ENCODE measurements at places on chromosomes 11 and 22.

GRCh38 chr11:34055218-34056000, 3.9 kb downstream of the CAPRIN1 start:
- DNase-seq = no peak

- no peak for DNase-seq
Measured at GRCh38 chr11:32830413-32830738, 649 bp downstream of the PRRG4 start.

- no peak for DNase-seq
Measured at GRCh38 chr11:34679681-34680080, 58.8 kb downstream of the EHF start.

DNA sequence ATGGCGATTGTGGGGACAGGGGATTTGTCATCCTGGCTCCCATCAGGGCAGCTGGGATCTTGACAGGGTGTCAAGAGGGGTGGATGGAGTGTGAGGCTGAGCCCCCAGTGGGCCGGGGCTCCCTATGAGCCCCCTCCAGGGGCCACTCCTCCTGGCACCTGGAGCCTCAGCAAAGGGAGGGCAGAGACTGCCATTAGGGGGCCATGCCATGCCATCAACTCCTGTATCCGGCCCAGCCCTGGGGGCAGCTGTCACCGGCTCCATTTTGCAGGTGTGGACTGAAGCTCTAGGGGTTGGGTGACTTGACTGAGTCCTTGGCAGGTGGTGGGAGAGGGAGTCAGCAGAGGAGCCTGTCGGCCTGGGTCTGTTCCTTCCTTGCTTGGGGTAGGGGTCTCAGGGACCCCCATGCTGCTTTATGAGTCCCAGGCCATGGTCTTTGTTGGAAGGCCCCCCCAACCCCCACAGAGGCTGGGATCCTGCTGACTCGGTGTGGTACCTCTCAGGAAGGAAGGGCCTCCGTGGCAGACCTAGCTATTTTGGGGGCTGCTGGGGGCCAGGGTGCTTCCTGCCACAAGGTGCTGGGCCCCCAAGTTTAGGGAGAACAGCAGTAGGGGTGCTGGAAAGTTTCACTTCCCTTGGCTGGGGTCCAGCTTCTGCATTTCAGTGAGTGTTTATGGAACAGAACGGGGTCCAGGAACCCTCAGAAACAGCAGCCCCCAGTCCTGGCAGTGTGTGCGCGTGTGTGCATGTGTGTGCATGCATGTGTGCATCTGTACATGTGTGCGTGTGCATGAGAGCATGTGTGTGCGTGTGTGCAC, 1.5 kb downstream of the ACY3 start:
- no peak for DNase-seq

DNA sequence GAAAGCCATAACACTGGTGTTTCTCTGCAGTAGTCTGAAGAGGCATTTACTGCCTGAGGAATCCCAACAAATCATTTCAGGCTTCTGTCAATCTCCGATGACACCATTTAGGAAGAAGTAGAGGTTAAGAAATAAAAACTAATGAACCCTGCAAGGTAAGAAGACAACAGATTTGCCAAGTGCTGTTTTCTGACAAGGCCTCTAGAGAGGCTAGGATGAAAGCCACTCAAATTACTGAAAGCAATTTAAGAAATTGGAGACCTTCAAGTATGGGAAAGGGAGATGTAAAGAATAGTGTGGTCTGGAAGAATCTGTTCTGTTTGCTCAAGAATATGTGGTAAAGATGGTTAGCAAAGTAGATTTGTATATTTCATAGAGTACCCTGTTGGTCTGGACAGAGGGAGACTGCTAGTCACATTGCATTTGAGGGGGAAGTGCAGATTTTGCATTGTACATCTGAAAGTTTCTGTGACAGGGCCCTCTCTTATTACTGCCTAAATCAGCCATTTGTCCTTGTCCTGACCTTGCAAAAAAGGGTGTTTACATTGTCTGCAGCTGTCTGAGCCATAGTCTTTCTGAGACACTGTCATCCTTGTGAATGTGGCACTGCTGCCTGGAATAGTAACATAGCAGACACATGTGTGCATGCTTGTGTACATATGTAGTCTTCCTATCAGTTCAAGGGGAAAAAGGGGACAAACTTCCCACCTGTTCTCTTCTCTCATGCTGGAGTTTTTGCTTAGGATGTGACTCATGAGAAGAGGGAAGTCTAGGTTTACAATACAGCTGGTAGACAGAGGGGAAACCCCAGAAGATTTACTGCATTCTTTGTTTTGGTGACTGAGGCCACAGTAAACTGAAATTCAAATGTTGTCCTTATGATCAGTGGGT, 640.2 kb upstream of the KIRREL3 start:
- DNase-seq = no peak

GRCh38 chr11:84106541-84106940, 820.4 kb upstream of the CCDC90B start:
- DNase-seq = no peak

GRCh38 chr11:116906479-116906878, 69.1 kb upstream of the APOA1 start:
- DNase-seq = no peak

DNA sequence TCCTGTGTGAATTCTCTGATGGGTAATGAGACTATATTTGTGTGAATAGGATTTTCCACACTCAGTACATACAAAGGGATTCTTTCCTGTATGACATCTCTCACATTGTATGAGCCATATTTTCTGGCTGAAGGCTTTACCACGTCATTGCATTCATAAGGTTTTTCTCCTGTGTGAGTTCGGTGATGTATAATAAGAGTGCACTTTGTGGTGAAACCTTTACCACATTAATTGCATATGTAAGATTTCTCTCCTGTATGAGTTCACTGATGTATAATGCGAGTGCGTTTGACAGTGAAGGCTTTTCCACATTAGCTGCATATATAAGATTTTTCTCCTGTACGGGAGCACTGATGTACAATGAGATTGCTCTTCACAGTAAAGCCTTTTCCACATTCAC, 455.4 kb upstream of the CNTN5 start:
- no peak for DNase-seq

- DNase-seq = no peak
Measured at GRCh38 chr11:82763167-82763566, 29.5 kb upstream of the FAM181B start.

DNA sequence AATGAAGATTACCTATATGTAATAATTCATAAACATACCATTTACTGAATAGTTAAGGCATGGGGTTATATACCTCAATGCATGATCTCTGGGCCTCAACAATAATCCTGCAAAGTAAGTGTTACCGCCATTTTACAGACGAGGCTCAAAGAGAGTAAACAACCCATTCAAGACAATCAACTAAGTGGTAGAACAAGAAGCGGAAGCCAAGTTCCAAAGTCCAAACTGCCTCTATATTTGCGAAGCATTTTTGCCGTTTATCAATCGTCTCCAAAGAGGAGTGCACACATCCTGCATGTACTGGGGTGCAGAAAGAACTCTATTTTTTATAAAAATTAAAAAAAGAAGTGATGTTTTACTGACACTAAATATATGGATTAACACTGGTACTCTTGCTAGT, 27.5 kb upstream of the P4HA3 start:
- DNase-seq = no peak

- no peak for DNase-seq
Measured at GRCh38 chr11:123484448-123484847, 54.4 kb downstream of the GRAMD1B start.

DNA sequence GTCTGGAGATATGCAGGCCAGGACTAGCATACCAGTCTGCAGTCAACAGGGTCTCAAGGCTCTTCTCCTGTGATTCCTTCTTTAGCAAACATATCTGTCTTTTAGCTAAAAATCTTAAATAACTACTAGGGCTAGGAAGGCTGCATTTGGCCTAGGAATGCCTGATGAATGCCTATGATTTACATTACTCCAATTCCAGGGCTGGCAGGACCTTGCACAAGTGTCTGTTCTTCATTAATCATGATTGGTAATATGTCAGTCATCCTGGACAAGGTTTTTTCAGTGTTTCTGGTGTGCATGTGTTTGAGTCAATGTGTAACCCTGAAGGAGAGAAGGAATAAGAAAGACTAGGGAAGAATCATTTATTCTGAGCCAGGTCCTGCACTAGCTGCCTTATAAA, 280.5 kb upstream of the NARS2 start:
- no peak for DNase-seq

- DNase-seq = no peak
Measured at GRCh38 chr11:130159139-130159538, 443 bp upstream of the ST14 start.

DNA sequence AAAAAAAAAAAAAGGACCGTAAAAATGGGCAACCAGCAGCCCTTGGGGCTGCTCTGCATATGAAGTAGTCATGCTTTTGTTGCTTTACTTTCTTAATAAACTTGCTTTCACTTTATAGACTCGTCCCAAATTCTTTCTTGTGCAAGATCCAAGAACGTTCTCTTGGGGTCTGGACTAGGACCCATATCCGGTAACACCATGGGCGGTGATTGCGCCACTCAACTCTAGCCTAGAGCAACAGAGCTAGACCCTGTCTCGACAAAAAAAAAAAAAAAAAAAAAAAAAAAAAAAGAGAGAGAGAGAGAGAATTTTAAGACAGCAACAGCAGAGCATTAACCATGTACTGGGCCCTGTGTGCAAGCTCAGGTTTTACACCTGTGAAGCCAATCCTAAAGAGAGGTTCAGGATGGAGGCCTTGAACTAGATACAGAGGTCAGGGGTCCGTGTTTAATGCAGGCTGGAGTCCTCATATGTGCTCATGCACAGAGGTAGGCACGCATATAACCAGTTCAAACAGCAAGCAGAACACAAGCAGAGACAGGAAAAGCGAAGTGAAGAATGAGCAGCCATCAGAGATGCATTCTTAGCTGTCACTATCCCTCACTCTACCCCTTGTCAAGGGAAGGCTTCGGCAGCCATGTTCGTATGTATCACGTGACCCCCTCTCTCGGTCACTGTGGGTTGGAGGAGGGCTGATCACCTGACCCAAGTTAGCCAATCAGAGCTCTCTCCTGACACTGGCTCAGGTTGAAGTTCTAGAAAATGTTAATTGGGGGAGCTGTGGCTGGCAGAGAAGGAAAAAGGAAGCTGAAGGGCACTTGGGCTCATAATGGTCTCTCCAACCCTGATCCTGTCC, 16.7 kb upstream of the SYT12 start:
- DNase-seq = peak; percentile 10

DNA sequence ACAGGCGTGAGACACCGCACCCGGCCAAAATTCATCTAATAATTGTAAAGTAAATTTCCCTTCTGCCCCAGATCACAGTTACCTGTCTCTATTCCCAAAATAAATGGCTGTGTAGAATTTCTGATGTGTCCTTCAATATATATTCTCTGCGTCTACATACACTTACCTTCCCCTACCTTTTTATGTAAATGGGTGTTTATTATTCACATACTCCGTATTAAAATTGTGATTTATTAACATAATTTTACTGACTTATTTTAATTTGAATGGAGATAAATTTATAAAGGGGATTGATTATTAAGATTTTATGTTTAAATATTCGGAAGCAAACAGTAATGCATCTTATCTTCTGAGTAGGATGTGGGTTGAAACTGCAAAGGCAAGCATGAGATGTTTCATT, 16.4 kb upstream of the ZNF280A start:
- DNase-seq = no peak

DNA sequence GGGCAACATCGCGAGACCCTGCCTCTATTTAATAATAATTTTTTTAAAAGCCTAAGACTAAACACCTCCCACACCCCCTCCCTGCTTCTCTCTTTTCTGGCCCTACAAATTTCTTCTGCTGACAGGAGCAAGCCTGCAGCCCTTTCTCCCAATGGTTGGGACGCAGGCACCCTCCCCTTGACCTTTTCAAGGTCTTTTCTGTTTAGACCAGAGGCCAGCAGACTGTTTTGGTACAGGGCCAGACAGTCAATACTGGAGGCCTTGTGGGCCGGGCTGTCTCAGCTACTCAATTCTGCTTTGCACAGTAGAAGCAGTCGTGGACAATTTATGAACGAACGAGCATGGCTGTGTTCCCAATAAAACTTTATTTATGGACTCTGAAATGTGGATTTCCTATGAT, 92.3 kb downstream of the SCN3B start:
- no peak for DNase-seq

GRCh38 chr11:70505761-70506657, 107.7 kb downstream of the CTTN start:
- no peak for DNase-seq

GRCh38 chr22:19129871-19130270, 1.2 kb upstream of the TSSK2 start:
- no peak for DNase-seq

DNA sequence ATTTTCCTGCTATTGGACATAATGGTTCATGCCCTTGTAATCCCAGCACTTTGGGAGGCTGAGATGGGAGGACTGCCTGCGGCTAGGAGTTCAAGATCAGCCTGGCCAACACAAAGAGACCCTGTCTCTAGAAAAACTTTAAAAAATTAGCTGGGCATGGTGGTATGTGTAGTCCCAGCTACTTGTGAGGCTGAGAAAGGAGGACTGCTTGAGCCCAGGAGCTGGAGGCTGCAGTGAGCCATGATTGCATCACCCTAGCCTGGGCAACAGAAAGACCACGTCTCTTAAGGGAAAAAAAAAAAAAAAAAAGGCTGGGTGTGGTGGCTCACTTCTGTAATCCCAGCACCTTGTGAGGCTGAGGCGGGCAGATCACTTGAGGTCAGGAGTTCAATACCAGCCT, 94.0 kb downstream of the APOL5 start:
- DNase-seq = no peak

DNA sequence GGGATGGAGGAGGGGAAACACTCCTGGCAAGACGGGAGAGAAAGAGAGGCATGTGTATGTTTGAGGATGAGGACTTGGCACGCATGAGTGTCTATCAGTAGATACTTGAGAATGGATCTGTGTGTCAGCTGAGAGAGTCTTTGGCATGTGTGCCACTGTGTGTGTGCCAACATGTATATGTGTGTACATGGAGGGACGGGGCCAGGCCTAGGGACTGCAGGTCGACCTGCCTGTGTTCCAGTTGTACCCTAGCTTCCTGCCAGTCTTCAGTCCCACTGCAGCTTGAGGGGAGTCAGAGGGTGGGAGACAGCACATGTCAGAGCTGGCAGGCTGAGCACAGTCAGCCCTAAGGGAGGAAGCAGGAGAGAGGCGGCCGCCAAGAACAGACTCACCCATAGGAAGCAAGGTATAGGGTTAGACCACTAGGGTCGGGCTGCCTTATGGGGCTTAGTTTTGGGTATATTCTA, 5.6 kb downstream of the CLCF1 start:
- DNase-seq = no peak
